DMS 273 treated with DMSO at 0.1 percent for 48 hours (cell line): ENCODE measurements at places on chromosomes 1 and 21.
A peak's percentile ranks its signal among the peaks of the same experiment; 100 is the strongest.

DNA sequence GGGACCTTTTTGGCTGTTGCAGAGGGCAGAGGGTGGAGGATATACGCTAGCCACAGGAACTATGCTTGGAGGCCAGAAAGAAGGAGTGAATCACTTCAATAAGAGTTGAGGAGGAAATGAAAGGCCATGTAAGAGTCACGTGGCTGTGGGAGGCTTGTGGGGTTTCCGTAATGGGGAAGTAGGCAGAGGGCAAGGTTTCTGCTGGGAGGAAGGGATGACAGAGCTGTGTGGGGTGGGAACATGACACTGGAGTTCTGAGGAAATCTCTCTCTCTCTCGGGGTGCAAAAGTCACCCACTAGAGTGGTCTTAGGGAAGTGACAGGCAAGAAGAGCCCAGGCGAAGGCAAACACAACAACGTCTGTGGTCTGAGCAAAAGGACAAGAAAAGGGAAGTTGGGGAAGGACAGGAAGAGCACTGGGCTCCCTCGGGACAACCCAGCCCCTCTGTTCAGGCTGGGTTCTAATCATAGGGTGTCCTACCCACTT is 3.9 kb upstream of the CD1C start:
- DNase-seq, result no peak

- DNase-seq, result no peak
Measured at GRCh38 chr1:25369241-25369640, 31.1 kb downstream of the TMEM50A start.

- no peak for DNase-seq
Measured at GRCh38 chr1:11144570-11145256, 44.4 kb upstream of the ANGPTL7 start.

DNA sequence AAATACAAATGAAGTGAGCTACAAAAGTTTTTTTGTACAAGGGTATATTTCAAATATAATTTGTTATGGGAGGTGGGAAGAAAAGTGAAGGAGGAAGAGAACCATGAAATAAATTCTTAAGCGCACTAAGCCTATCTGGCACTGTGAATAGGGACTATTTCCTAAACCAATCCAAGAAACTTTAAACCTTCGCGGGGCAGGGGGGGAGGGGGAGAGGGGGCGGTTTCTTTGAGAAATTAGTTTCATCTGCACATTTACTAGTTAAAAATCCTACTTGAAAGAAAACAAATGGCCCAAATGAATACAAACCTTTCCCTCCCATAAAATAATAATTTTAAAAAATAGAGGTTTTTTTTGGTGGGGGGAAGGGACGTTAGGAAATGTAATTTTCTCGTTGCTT is 364 bp downstream of the GOLPH3L start:
- no peak for DNase-seq

DNA sequence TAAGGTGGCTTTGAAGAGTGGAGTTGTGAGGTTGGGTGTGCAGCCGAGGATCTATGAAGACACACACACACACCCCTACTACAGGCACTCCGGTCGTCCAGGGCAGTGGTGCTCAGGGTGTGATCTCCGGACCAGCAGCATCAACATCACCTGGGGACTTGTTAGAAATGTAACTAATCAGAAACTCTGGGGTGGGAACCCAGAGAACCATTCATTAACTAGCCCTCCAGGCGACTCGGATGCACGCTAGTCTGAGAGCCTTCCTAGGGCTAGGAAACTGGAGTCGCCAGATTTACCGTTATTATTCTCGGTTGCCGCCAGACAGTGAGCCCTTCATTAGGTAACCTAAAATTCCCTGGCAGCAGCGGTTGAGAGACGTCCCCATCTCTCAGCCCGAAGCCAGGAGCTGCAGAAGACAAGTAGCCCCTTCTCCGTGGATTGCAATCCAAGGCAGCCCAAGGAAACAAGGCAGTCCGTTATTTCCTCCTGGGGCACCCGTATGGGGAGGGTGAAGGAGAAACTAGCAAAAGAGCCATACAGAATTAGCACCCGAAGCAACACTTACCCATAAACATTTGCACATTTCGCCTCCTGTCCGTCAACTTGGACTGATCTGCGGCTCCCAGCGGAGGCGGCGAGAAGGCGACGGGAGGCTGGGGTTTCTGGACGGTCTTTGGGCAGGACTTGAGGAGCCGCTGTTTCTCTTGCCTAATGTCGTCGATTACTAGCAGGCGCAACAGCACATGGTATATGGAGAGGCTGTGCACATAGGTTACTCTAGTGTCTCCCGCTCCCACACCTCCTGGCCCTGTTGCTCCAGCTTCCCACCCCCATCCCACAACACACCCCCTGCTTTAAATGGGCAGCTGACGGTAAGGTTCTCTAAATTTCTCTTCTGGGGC is 2.9 kb upstream of the CCN1 start:
- DNase-seq, result no peak

DNA sequence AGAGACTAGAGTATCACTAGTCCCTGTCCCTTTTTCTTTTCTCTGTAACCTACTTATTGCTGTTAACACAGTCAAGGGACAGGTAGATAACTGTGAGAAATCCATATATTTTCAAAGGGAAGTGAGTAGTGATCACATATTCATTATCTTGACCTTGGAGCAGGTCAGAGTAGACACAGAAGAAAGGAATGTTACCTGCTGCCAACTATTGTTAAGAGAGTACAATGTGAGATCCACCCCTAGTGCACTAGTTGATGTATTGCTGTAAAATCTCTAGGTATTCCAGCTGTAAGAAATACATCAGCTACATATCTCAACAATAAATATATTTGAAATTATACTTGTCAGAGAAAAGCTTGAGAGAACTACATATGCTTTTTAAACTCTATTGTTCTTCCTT is 68.7 kb upstream of the ADGRL2 start:
- no peak for DNase-seq

- DNase-seq, result peak; percentile 24
Measured at GRCh38 chr1:50605186-50605875, 182.1 kb upstream of the DMRTA2 start.

GRCh38 chr1:63645317-63645716 is 52.1 kb downstream of the PGM1 start:
- DNase-seq, result no peak

DNA sequence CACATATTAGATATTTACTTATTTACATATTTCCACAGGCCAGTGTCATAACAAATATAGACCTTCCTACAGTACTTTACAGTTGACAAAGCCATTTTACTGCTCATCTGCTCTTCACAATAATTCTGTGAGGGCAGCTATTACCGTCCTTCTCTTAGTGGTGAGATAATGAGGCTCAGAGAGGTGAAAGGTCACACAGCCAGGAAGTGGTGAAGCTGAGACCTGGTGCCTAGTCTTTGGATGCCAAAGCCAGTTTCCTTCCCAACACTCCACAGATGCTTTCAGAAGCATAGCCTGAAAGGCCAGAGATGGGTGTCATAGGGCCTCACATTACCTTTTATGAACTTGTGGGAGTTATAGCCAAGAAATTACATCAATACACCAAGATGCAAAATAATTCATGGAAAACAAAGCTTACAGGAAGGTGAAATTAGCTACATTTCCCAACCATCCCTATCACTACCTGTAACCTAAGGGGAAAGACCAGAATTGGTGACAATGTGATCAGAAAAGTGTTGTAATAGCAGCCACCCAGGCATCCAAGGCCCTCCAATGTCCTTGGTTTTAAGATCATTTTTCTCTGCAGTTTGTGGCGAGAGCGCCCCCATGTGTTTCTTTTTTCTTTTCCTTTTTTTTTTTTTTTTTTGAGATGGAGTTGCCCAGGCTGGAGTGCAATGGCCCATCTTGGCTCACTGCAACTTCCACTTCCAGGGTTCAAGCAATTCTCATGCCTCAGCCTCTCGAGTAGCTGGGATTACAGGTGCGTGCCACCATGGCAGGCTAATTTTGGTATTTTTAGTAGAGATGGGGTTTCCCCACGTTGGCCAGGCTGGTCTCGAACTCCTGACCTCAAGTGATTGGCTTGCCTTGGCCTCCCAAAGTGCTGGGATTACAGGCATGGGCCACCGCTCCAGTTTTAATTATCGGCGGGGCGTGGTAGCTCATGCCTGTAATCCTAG is 26.5 kb upstream of the RPL11 start:
- DNase-seq, result peak; percentile 19

DNA sequence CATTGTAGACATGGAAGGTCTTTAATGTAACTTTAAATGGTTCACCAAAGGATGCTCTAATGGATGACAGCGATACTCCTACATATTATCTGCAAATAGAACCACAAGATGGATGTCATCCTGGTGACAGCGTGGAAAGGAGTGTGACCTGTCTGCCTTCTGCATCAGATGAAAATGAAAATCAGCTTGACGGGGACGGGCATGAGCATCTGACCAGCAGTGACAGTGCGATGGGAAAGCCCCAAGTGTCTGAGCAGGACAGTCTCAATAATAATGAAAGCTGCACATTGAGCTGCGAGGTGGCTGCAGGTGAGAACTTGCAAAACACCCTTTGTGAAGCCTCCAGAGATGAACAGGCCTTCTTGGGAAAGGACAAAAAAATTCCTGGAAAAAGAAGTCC is 25.2 kb downstream of the CNST start:
- no peak for DNase-seq

DNA sequence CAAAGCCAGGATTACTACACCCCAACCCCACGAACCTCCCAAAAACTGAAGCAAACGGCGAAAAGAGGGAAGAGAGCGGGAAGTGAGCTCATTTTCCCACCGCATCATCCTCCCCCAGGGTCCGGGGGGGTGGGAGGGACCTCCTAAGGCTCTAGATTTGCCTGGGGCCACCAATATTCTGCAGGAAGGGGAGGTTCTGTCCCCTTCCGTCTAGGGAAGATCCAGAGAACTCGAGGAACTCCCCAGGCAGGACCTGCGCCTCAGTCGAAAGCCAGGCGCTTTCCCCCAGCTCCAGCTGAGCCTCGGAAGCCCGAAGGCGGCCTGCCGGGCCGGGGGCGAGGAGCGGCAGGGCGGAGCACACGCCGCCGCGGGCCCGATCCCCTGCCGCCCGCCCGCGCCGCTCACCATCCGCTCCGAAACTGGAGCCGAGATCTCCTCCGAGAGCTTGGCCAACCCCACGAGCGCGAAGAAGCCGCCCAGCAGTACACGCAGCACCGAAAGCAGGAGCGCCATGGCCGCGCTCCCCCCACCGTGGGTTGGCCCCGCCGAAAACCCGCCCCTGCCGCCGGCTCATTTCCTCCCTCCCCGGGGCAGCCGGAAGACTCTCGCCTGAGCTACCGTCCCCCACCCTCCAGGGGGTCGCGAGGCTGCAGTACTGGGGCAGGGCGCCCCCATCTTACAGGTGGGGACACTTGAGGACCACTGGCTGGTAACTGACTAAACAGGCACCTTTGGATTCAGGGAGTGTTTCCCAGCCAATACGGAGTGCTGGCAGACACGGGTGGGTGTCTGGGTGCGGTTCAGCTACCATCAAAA is at the start of gene TMEM35B:
TSS of gene TMEM35B (minus strand) at position 555 of the 816 bp plus-strand sequence. CDS start at position 513, 42 bp downstream.
- no peak for DNase-seq

- DNase-seq, result peak; percentile 91
Measured at GRCh38 chr1:32464716-32465577, at the start of gene ZBTB8B. TSS of gene ZBTB8B (plus strand) at chr1:32465072. CDS start at chr1:32470625, 5,553 bp downstream.

GRCh38 chr1:41811051-41811795 is 107.5 kb downstream of the HIVEP3 start:
- no peak for DNase-seq

GRCh38 chr1:204683284-204684205 is 2.0 kb downstream of the LRRN2 start:
- no peak for DNase-seq

GRCh38 chr21:23858878-23859277 is 1748.4 kb downstream of the MRPL39 start:
- no peak for DNase-seq

GRCh38 chr1:156805766-156806511 is 10.7 kb downstream of the SH2D2A start:
- DNase-seq, result peak; percentile 97

GRCh38 chr1:228341450-228341813 is 65.2 kb downstream of the TRIM11 start:
- DNase-seq, result no peak

- no peak for DNase-seq
Measured at GRCh38 chr1:22487781-22488180, 36.1 kb downstream of the ZBTB40 start.

DNA sequence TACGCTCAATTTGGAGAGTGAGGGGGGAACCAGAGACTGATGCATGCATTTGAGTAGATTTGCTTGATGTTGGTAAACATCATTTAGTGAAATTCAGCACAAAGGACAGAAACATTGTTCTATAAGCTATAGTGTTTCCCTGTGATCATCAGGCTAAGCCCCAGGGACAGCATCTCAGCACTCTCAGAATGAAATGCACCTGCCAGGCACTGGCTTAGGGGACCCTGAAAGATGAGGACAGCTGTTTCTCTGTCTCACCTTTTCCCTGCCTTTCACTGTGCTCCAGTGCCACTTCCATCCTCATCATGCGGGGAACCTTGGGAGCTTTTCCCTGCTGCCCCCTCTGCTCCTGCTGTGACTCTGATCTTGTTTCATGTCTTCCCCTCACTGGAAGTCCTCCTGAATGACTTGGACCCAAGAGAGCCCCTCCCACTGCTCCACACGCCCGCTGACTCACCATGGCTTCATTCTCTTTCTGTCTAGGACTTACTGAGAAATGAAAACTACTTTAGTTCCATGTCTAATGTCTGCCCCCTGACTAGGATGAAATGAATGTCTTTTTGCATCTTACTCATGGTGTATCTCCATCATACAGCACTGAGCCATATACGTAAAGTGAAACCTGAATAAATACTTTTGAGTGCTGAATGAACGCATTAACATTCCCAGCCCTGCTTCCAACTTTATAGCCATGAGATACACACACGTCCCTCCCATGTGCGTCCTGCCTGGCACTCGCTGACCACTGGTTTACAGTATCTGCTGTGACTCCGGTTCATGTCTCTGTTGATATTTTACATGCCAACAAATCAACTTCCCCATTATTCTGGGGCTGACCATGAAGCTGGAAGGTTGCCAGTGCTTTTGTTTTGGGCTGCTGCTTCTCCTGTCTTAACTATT is 182.0 kb downstream of the PCP4 start:
- no peak for DNase-seq

GRCh38 chr1:15420853-15421465 is 11.3 kb downstream of the EFHD2 start:
- DNase-seq, result no peak

- DNase-seq, result no peak
Measured at GRCh38 chr1:168687816-168688215, 41.2 kb downstream of the DPT start.

DNA sequence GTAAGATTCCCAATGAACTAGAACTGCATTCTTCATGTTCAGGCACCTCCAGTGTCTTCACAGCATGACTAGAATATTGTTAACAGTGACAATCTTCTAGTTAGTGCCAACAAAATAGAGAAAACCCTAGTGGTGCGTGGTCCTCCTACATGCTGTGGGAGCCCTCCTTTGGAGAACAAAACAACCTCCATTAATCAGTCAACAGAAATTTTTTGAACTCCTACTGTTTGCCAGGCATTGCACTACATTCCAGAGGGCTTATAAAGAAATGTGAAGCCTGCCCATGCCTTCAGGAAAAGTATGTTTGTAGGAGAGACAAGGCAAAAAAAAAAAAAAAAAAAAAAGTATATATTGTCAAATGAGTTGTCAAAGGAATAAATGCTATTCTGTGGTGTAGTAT is 252.7 kb downstream of the LRRC40 start:
- DNase-seq, result no peak

- no peak for DNase-seq
Measured at GRCh38 chr1:227785805-227786671, 29.4 kb upstream of the PRSS38 start.

- no peak for DNase-seq
Measured at GRCh38 chr1:229031061-229031460, 239.8 kb upstream of the RAB4A start.
